ENCODE measurements at places on chromosomes 5 and 9.

DNA sequence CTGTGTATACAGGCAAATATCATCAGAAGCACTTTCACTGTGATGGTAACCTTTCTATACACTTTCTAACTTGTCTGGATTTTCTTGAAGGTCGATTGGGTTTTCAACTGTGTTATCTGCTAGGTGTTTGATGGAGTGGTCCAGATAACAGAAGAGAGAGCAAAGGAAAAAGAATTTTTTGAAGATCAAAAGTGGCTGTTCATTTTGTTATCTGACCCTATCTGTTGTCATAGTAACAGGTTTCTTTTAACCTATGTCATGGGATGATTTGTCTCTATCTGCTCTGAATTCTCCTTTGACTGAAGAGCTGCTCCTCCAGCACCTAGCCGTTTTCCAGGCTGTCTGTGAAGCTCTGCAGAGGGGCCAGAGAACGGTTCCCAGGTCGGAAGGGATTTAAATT is 77.8 kb upstream of the IRX2 start:
- DNase-seq = no peak

GRCh38 chr9:109411798-109412352 is 86.2 kb downstream of the PTPN3 start:
- DNase-seq = peak; percentile 41

DNA sequence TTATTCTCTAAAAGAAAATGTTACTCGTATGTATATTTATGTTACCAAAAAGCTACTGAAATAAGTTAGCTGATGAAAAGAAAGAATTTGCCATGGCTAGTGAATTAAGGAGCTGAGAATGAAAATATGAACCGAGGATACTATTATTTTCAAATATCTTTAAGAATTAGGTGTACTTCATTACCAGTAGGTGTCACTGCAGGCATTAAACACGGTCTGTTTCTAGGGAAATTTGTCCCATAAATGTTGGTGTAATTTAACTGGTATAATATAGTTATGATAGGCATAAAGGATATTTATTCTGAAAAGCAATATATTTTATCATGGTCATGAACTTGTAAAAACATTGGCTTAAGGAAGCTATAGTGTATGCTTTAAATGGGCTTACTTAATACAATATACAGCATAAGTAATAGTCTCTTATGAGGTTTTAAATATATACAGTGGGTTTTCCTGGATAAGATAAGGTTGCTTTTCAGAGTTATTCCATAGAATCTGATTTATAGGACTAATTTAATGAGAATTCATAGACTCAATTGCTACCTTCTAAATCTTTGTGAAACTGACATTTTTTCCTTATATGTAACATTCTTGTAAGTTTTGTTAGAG is 72.4 kb upstream of the MPDZ start:
- DNase-seq = peak; percentile 60

DNA sequence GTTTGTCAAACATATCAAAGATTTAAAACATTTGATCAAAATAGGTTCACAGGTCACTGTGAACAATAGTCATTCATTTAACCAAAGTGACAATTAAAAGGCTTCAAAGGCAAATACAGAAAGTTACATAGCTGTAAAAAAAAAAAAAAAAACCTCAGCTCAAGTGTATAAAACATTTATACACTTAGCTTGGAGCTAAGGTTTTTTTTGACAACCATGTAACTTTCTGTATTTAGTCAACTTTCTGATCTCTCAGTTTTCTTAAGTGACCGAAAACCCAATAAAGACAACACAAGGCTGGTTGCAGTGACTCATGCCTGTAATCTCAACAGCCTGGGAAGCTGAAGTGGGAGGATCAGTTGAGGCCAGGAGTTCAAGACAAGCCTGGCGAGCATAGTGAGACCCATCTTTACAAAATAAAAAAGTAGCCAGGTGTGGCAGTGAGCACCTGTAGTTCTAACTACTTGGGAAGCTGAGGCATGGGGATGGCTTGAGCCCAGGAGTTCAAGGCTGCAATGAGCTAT is 16.4 kb upstream of the UBTD2 start:
- no peak for DNase-seq
